Large intestine (tissue), 12 donors: ENCODE measurements at places on chromosomes 5 and 9. TPM values are rescaled to one million over a fixed set of nuclear protein-coding genes. Genes with fewer than 3 reads are reported as not detected.

The ASB6 gene
- 14.8 TPM for polyA plus RNA-seq

The TMEM215 gene
- polyA plus RNA-seq = 0.06 TPM

The SLC44A1 gene
- 49.8 TPM for polyA plus RNA-seq

The PCDHGC4 gene
- 1.7 TPM for polyA plus RNA-seq

The CTXN3 gene
- not detected for polyA plus RNA-seq

The MEIKIN gene
- polyA plus RNA-seq = not detected

The ZNF366 gene
- polyA plus RNA-seq = 2.1 TPM

The DMRT3 gene
- not detected for polyA plus RNA-seq

The ADAMTS6 gene
- polyA plus RNA-seq = 2.3 TPM

The CACNA1B gene
- 1.8 TPM for polyA plus RNA-seq

The FOXD4L5 gene
- polyA plus RNA-seq = 0.09 TPM

The CA9 gene
- polyA plus RNA-seq = 4.2 TPM

The NKD2 gene
- polyA plus RNA-seq = 15.2 TPM

The SPATA31A5 gene
- not detected for polyA plus RNA-seq

- DNase-seq = no peak
Measured at GRCh38 chr9:120561709-120562108, 18.3 kb downstream of the CDK5RAP2 start.

- no peak for DNase-seq
Measured at GRCh38 chr5:174459071-174459702, 265.2 kb upstream of the MSX2 start.

DNA sequence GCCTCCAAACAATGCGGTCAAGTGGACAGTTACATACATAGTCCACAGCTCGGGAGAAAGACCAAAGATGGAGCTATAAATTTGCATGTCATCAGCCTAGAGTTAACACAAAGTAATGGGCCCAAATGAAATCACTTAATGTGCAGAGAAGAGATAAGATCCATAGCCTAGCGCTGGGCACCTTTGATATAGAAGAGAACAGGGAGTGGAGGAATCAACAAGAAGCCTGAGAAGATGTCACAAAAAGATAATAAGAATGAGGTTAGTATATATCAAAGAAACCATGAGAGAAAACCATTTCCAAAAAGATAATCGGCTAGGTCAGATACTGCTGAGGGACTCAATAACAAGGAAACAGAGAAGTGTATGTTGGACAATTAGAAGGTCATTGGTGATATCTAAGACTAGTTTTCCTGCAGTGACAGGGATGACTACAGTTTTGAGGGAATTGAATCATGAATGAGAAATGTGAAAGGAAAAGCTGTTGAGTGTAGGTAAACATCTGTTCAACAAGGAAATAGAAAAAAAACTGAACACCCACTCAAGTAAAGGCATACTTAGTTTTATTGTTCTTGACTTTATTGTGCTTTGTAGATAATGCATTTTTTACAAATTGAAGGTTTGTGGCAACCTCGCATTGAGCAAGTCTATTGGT is 68.7 kb upstream of the CDH6 start:
- DNase-seq = no peak

- DNase-seq = peak; percentile 33
Measured at GRCh38 chr9:38018958-38019602, 49.9 kb downstream of the SHB start.

DNA sequence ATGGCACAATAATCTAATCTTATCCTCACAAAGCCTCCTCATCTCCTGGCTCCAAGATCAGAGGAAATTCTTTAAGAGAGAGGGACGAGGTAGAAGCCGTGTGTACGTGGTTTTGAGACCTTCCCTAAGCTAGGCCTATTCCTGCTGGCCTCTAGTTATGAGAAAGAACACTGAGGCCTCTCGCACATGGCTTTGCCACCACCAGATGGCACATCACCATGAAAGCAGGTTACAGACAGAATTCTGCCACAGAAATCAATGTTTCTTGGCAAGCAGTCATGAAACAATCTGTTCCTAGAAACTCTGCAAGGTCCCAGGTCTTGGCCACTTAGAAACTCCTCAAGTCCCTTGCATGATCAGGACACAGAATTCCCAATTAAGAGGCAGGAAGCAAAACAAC is 268.2 kb upstream of the TAS2R1 start:
- no peak for DNase-seq

DNA sequence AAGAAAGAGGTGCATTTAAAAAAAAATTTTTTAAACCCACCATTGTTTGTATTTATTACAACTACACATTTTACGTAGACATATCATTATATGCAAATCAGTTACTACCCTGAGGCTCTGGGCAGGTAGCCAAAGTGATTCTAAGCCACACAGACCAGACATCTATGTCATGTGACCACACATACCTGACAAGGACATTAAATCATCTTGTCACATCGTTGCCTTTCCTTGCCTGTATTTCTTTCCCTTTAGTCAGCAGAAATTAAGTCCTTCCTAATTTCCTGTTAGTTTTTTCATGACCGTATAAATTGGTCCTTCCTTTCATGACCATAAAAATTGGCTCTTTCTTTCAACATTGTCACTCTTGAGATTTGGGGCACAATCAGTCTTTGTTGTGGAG is 134.2 kb upstream of the MARCHF11 start:
- no peak for DNase-seq

DNA sequence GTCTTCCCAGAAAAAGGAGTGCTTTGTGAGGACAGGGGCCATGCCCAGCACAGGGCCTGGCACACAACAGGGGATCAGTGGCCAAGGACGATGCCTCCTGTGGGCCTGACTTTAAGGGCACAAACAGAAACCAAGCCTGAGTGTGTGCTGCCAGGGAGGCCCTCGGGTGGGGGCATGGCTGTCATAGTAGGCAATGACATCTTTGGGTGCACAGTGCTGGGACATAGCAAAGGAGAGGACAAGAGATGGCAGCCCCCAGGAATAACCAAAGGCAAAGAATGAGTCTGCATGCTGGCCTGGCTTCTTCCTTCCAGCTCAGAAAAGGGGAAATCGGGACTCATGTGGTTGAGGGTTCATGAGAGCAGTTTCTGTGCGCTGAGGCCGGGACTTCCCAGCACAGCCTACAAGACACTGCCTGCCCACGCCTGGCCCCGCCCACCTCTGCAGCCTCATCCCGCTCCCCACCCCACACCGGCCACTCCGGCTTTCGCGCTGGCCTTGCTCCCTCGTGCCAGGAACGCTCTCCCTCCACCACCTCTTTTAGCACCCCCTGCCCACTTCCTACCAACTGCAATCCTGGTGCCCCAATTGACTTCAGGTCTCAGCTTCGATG is 13.8 kb upstream of the LHX2 start:
- no peak for DNase-seq

DNA sequence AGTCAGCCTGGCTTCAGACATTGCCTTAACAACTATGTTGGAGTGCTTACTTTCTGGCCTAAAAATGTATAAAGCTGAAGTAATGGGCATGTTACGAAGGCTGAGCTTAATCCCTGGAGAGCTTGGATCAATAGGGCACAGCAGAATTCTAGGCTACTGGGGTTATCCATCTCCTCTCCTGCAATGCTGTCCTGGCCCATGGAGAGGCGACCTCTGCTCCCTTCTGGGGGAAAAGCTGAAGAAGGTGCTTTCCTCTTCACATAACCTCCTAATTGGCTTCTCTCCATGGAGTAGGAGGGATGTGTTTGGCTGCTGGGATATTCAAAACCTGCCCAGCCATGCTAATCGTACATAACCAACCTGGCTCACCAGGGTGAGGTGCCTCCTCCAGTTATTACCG is 403.5 kb downstream of the DMRT2 start:
- no peak for DNase-seq

DNA sequence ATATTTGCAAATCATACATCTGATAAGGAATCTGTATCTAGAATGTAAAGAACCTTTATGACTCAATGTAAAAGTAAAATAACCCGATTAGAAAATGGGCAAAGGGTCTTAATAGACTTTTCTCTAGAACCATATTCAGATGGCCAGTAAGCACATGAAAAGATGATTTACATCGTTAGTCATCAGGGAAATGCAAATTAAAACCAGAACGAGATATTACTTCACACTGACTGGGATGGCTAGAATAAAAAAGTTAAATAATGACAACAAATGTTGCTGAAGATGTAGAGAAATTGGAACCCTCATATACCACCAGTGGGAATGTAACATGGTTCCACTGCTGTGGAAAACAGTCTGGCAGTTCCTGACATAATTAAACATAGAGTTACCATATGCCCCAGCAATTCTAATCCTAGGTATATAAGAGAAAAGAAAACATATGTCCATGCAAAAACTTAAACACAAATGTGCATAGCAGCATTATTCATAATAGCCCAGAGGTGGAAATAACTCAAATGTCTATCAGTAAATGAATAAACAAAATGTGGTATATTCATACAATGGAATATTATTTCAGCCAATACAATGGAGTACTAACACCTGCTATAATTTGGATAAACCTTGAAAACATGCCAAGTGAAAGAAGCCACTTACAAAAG is 100.4 kb upstream of the MAMDC2 start:
- DNase-seq = no peak

- no peak for DNase-seq
Measured at GRCh38 chr5:72194846-72195245, 87.6 kb downstream of the MAP1B start.

- no peak for DNase-seq
Measured at GRCh38 chr5:178116143-178116885, 3.0 kb downstream of the N4BP3 start.

DNA sequence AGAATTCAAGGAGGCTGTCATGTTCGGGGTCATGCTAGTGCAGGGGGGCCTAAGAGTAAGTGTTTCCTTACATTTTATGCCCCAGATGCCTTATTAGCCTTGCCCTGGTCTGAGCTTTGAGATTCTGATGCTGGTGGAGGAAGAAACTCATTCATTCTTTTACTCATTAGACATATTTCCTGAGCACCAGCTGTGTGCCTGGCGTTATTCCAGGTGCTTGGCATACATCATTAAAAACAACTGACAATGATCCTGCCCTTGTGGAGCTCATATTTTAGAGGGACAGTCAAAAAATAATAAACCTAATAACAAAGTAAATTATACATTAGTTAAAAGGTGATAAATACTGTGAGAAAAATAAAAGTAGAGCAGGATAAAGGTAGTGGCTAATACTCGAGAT is 138.9 kb upstream of the SGCD start:
- DNase-seq = no peak

DNA sequence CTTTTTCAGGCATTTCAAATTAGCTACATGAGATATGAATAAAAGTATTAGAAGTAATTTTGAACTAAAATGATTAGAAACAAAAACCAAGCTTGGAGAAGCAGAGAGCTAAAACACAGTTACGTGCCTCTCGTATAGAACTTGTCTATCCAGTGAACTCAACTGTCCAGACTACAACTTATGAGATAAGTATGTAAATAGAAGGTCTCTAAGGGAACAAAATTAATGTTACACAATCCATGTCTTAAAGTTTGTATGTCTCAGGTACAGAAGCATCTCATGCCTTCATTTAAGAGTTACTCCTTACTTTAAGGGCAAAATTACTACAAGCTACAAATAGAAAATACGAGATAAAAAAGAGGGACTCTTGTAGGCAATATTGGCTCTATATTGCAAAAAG is 316.8 kb downstream of the CETN3 start:
- no peak for DNase-seq

- no peak for DNase-seq
Measured at GRCh38 chr5:13108265-13108664, 836.2 kb downstream of the DNAH5 start.

DNA sequence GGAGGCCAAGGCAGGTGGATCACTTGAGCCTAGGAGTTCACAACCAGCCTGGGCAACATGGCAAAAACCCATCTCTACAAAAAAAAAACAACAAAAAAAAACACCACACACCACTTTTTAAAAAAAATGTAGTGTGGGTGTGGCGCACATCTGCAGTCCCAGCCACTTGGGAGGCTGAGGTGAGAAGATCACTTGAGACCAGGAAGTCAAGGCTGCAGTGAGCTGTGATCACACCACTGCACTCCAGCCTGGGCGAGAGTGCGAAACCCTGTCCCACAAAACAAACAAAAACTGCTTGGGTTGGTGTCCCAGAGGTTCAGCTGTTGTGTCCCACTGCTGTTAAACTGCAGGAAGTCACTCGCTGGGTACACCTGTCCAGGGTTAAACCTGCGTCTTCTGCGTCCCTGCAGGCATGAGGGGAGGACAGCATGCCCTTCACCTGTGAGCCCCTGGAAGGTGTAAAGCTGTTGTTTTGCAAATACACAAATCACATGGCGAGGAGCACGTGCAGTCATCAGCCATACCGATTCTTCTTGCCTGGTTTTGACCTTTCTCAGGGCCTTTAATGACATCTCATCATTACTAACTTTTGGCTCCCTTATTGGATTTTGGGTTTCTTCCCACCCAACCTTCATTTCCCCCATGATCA is 29.3 kb upstream of the CLPTM1L start:
- DNase-seq = no peak

GRCh38 chr9:137156567-137157375 is 13.1 kb downstream of the LRRC26 start:
- no peak for DNase-seq

DNA sequence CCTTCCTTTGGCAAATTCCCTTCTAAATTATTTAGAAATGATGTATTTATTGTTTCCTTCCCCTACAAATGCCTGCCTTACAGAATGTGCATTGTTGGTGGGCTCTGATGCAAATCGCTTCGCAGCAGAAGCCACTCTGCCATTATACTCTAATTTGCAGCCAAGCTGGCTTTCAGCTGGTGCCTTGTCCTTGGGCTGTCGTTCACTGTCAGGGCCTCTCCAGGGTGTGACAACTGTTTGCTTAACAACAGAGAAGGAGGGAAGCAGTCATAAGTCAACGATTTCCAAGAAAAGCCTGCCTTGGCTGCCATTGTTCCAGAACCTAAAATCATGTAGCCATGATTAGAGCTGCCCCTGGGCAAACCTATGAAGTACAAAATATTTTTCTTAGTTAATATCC is 260.1 kb upstream of the RGMB start:
- DNase-seq = no peak
